ENCODE measurements at places on chromosomes 16 and 17.
A peak's percentile ranks its signal among the peaks of the same experiment; 100 is the strongest.

DNA sequence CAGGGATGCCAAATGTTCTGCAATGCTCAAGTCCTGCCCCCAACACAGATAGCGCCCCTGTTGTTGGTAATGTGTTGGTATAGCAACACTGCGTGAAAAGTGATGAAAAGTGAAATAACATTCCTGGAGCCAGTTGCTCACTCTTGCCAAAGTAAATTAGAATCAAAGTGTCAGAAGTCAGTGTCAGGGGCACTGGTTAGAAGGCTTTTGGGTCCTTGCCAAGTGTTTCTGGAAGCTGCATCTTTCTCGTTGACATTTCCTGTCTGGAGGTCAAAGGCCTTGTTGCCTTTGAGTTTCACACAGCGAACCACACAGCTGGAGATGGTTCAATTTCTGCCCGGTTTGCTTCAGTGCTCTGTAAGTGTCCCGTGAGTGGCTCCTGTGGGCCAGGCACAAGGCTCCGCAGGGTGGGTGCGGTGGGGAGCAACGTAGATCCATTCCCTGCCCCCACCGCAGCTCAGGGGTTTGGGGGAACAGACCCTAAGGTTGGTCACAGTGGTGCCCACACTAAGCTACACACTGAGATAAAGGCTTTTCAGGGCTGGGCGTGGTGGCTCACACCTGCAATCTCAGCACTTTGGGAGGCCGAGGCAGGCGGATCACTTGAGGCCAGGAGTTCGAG, 3.6 kb upstream of the SLC16A5 start:
- peak; percentile 50 for DNase-seq

GRCh38 chr16:660459-661183, 7.3 kb upstream of the RHOT2 start:
- DNase-seq = peak; percentile 97

- no peak for DNase-seq
Observed at GRCh38 chr16:82146957-82147356, 23.1 kb downstream of the MPHOSPH6 start.

DNA sequence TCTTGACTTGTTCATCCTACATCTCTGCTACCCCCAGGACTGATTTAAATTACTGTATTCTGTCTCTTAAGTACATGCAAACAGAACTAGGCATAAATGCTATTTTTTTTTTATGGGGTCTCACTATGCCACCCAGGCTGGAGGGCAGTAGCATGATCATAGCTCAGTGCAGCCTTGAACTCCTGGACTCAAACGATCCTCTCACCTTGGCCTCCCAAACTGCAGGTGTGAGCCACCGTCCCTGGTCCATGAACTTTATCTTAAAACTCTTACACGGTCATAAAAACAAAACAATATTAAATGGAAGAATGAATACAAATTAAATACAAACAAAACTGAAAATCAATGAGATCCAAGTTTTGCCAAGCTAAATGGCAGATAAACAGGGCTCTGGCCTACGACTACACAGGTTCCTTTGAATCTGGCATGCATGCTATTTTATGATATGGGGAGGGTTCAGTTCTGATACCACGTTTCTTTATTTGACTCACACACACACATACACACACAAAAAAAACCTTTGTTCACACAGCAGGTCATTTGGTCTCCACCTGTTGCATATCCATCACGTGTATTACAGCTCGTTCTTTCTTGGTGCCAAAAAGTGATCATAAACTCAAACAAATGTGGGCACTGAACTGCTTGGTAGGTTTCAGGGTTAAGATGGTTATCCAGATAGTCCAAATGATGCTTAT, 1.1 kb upstream of the PKD1L3 start:
- DNase-seq = no peak

DNA sequence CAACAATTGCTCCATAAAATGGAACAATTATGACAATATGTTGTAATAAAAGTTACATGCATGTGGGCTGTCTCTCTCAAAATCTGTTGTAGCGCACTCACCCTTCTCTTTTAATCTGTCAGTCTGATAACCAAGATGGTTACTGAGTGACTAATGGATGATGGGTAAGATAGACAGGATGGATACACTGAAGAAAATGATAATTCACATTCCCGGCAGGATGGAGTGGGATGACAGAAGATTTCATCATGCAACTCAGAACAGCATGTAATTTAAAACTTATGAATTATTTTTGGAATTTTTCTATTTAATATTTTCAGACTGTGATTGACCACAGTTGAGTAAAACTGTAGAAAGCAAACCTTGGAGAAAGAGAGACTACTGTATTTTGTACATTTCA, 30.5 kb downstream of the CDH13 start:
- no peak for DNase-seq

DNA sequence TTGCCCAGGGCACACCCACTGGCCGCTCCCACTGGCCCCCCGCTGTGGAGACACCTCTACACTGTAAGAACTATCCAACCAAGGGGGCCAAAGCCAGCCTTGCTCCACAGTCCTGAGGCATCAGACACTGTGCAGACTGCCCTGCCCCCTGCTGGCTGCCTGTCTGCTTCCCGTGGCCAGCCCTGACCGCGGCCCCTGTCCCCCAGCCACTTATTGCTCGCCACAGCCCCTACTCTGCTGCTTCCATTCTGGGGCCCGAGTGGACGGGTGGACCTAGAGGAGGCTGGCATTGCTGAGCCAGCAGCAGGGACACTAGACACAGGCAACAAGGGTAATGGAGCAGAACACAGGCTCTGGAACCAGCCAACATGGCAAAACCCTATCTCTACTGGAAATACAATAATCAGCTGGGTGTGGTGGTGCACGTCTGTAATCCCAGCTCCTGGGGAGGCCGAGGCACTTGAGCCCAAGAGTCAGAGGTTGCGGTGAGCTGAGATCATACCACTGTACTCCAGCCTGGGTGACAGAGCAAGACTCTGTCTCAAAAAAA, 19.7 kb upstream of the LRRC37A3 start:
- DNase-seq = peak; percentile 93

DNA sequence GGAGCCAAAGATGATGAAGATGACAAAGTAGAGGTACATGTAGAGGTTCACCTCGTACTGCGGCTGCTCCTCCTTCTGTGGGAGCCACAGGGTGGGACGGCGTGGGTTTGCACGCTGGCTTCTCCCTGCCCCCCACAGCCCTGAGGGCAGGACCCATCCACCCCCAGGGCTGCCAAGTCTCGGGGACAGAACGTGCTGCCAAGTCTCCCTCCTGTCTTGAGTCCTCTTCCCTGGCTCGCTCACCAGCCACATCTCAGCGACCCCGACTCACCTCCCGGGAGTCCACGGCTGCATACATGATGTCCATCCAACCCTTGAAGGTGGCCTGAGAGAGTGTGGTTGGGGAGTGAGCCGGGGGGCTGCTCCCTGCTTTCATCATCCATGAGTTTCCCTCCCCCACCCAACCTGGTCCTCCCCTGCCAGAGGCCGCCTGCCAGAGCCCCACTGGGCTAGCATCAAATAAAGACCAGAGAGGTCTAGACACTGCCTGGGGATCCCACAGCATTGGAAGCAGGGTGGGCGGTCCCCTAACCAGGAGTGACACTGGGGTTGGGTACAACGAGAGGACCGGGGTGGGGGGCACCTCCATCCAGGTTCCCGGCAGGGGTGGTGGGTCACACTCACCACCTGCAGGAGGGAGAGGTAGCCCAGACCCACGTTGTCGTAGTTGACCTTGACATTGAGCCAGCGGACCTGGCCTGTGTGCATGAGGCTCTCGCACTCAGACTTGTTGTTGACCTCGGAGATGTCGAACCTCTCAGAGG, 12.8 kb upstream of the CD79B start:
- no peak for DNase-seq

Data from endodermal cell (in vitro differentiated cells).